ENCODE measurements at places on chromosomes 2 and 18.

GRCh38 chr2:27186613-27187345 is 25.1 kb upstream of the ATRAID start:
- no peak for DNase-seq

DNA sequence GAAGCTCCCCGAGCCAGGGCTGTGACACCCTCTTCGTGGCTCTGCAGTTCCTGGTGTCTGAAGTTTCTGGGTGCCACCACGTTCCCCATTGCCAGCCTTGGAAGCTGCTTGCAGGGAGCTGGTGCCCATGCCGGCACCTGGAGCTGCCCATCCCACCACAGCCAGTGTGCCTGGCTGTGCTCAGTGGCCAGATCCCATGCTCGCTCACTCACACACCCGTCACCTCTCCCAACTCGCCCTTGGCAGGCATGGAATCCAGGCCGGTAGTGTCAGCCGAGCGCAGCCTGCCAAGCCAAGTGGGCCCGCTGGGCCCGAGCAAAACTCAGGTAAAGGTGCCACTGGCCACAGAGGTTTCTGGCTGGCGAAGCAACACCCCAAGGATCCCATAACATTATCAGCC is 370.2 kb downstream of the PTPRM start:
- no peak for DNase-seq

- DNase-seq, result no peak
These were observed 61.7 kb downstream of the SMAD2 start for GRCh38 chr18:47868744-47869143.

- no peak for DNase-seq
These were observed 22.5 kb downstream of the C1QL2 start for GRCh38 chr2:119136093-119136492.

GRCh38 chr2:174691201-174691779 is 73.0 kb downstream of the CHRNA1 start:
- DNase-seq, result no peak

DNA sequence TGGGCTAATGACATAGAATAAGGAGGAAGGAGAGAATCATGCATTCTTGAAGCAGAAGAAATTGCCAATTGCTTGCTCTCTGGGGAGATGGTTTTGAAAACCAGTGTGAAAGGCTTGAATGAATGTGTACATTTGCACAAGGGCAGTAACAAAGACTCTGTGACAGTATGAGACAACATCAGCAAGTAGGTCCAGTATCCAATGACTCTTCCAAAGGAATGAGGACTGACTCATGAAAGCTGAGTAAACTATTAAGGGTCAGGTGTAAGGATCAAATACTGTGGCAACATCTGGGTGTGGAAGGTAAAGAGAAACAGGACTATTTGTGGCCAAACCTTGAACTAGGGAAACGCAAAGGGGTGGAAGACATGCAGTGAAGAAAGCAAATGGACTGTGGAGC is 886.0 kb upstream of the CHAC2 start:
- DNase-seq, result no peak

DNA sequence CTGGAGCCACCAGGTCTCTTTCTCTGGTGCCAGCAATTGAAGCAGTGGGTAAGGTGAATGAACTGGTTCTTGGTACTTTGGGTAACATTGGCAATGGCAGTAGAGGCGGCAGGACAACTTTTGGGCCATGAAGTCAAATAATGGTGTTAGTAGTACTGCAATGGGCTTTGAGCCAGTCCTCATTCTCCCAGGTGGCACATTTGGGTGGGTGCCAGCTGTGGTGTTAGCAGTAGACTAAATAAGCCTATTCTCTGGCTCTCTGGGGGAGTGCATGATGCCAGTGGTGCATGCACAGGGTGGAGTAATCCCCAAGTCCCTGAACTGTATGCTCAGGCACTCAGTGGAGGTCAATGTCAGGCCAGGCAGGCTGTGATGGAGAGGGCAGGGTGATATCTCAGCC is 120.2 kb upstream of the LRRTM4 start:
- no peak for DNase-seq

GRCh38 chr2:201420442-201421113 is 30.7 kb downstream of the TRAK2 start:
- DNase-seq, result no peak

GRCh38 chr2:227052879-227053278 is 111.1 kb downstream of the COL4A4 start:
- no peak for DNase-seq

GRCh38 chr2:46006473-46007025 is 290.7 kb upstream of the EPAS1 start:
- no peak for DNase-seq

DNA sequence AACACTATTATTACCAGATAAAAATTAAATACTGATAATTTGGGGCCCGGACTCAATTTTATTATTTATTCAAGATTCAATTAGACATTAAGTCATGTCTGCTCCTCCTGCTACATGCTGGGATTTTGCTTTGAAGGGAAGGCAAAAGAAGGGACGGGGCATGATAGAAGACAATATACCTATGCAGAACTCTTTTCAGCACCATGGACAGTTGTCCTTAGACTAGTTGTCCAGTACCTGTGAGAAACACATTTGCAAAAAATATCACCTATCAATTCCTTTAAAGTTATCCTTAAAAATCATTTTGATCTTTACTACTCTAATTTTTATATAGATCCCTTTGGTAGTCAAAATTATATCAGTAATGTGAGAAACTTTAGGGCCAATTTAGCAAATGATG is 100.2 kb upstream of the SULT1C3 start:
- peak; percentile 9 for DNase-seq

GRCh38 chr2:28952836-28953211 is 28.3 kb upstream of the TOGARAM2 start:
- no peak for DNase-seq

GRCh38 chr2:29010946-29011345 is 29.8 kb downstream of the TOGARAM2 start:
- DNase-seq, result no peak

DNA sequence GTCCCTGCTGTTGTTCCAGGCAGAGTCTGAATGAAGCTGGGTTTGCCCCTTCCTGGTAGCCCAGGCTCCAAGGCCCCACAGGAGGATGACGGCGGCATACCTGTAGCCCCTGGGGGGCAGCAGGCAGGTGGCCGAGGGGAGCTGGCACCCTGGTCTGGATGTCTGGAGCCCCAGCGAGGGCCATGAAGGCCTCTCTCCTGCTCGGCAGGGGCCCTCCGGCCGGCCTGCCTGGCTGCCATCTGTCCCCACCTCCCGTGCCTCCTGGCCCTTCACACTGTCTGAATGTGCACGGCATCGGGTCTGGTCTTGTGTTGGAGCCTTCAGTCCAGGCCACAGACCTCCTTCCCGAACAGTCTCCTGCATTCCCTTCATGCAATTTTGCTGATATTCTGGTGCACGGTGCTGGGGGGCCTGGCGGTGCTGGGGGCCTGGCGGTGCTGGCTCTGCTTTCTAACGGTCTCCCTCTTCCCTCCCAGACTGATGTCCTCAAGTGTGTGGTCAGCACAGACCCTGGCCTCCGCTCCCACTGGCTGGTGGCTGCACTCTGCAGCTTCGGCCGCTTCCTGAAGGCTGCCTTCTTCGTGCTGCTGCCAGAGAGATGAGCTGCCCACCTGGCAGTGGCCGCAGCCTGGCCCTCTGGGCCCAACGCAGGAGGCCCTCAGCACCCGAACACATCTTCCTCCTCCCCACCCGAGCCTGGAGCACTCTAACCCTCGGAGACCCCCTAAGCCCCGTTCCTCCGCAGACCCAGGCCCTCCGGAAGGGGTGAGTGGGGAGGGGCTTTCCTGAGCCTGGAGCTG is 13.5 kb downstream of the BOK start:
- peak; percentile 40 for DNase-seq

GRCh38 chr2:241886840-241887447 is 17.4 kb downstream of the RTP5 start:
- DNase-seq, result no peak

DNA sequence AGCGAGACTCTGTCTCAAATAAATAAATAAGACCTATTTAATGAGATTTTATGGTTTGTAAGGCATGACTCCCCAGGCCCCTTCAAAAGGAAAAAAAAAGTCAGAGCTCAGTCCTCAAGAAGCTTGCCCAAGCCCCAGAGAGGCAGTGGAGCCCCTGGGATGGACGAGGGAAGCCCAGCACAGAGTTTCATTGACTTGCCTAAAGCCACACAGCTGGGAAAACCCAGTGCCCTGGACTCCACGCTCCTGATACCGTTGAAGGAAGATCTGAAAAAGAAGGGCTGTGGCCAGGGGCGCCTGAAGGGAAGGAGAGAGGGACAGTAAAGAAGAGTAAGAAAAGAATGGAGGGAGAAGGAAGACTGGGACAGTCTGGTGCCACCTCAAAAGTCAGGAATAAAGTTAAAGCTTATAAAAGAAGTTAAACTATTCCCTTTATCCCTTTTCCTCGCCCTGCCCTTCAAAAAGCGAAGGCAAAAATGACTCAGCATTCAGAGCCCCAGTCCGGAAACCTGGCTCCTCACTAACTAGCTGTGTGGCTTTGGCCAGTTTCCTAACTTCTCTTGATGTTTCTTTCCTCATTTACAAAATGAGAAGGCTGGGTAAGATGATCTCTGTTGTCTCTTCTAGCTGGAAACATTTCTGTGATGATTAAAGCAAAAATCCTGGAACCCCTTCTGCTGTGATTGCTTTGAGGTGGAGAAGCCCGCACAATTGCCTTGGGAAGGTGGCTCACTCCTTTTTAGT is 46.7 kb downstream of the LYPD1 start:
- DNase-seq, result no peak

DNA sequence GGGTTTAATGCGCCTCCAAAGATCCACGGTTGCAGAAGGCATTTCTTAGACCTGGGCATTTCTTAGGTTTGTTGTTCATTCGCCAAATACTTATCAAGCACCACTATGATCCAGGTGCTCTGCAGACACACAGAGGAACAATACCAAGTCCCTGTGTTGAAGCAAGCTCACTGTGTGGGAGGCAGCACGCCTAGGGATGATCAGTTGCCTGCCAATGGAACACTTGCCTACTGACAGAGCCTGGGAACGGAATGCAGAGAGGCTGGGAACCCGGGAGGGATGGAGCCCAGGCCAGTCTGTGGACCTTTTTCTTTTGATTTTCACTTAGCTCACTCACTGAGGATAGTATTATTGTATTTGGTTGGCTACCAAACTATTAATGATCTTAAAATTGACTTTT is 1.9 kb upstream of the GRP start:
- DNase-seq, result no peak

- DNase-seq, result no peak
These were observed 31.5 kb downstream of the USP34 start for GRCh38 chr2:61439241-61440002.

GRCh38 chr2:46878886-46879285 is 36.7 kb downstream of the MCFD2 start:
- peak; percentile 51 for DNase-seq

DNA sequence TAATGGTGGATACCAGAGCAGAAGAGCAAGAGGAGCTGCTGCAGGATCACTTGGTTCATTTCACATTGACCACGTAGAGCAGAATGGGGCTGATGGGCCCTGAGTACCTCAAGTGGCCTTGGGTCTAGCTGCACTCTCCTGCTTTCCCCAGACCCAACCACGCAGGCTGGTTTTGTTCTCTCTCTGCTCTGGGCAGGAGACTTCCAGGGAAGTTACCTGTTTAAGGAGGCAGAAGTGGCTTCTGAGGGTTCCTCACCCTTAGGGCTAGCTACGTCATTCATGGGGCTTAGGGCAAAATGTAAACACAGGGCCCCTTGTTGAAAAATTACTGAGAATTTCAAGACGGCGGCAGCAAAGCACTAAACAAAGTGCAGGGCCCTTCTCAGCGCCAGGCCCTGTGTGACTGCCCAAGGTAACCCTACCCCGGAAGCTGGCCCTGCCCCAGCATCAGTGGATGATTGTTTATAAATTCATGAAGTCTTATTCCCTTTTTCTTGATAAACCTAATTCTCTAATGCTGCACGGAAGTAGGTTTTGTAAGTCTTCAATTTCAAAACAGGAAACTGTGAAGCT is 75.9 kb downstream of the TMEM182 start:
- DNase-seq, result no peak

DNA sequence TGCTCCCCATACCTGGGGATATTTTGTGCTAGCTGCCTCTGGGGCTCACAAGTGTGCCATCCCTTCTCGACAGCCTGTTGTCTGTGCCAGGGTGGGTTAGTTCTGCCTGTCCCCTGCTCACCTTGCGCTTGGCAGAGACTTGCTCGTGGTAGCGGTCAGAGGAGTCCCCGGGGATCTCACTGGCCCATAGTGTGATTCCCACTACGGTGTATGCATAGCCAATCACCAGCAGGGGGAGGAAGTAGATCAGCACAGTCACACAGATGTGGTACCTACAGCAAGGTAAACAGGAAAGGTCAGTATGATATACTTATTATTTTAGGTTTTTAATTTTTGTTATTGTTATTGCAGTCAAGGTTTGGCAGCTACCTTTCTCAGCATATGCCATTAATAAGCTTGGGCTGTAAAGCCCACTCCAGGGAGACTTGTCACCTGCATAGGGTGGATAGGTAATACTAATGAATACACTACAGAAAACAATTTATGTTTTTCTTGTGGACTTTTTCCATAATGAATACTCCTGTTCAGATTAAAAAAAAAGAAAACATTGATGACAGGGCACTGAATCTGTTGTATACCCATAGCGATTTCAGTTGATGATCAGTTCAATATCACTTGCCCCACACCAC is 95.2 kb downstream of the POLE4 start:
- DNase-seq, result no peak

DNA sequence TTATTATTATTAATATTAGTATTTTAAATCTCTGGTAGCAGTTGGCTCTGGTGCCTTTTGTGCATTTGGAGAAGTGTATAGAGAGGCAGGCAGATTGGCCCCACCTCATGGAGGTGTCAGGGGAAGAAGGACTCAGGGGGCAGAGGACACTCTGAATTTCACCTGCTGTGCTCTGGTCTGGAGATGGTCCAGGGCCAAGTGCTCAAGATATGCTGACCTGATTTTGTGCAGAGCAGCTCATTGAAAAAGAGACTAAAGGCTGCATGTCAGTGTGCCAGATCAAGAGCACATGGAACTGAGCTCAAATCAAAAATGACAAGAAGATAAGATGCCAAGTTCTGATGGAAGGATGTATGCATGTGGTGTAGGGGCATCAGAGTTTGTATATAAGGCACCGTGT is 323.6 kb upstream of the TNP1 start:
- DNase-seq, result no peak

GRCh38 chr2:112880091-112880531 is 30.9 kb upstream of the IL37 start:
- DNase-seq, result no peak
